ENCODE measurements at places on chromosomes 7 and 10.

- DNase-seq = no peak
Measured at GRCh38 chr7:154409703-154410311, 357.6 kb downstream of the DPP6 start.

- no peak for DNase-seq
Measured at GRCh38 chr10:15725603-15726002, 5.9 kb upstream of the ITGA8 start.

DNA sequence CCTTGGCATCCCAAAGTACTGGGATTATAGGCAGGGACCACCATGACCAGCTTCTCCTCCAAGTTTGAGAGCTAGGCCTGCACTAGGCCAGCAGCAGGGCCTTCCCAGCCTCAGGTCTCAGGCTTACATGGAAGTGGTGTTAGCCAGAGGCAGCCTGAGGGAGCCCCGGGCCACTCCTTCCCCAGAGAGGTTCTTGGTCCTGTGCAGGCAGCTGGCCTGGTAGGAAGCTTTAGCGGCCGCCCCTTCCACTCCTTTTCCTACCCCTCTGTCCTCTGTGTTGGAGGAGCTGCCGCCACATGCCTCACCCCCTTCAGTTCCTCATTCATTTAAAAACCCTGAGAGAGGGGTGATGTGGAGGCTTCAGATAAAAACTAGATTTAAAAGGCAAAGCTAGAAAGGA is 40.3 kb downstream of the TSPAN15 start:
- no peak for DNase-seq

- no peak for DNase-seq
Measured at GRCh38 chr10:103168438-103168837, 24.6 kb downstream of the NT5C2 start.

Data from stimulated activated CD8-positive, alpha-beta memory T cell treated with anti-CD3 and anti-CD28 coated beads, Interleukin-4, amount 100 ng/mL, for 4 hours (primary cell).